ENCODE measurements at places on chromosomes 16 and 17.

DNA sequence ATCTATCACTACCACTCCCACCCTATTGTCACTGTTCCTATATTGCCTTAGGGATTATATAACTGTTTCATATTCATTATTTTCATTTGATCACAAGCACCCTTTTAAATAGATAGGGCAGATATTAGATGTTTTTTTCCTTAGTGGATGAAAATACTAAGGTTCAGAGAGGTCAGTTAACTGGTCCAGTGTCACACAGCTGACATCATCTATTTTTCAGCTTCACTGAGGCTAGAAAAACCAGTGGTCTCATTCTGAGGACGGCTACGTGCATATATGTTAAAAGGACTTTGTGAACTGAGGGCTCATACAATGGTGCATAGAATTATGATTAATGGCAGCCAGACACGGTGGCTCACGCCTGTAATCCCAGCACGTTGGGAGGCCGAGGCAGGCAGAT, 29.0 kb upstream of the RGS9 start:
- no peak for DNase-seq

GRCh38 chr17:39174920-39175694, 9.1 kb upstream of the ARL5C start:
- no peak for DNase-seq

DNA sequence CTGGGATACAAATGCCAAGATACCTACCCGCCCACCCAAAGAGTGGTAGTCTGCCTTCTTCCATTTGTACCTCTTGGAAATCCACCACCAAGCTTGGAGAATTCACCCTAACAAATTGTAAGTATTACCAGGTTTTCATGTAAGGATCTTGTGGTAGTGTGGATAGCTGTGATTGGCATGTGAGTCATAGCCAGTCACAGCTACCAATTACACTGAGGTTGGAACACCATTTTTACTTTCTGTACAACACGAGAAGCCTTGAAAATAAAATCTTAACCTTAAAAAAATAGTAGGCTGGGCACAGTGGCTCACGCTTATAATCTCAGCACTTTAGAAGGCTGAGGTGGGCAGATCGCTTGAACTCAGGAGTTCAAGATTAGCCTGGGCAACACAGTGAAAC, 18.5 kb upstream of the SLC35G3 start:
- DNase-seq, result no peak

- no peak for DNase-seq
These were observed 63.2 kb downstream of the NKD1 start for GRCh38 chr16:50611332-50611934.

- DNase-seq, result no peak
These were observed 16.6 kb upstream of the C16orf74 start for GRCh38 chr16:85767531-85767930.

- DNase-seq, result no peak
These were observed 167.4 kb downstream of the PITPNC1 start for GRCh38 chr17:67544364-67544955.

DNA sequence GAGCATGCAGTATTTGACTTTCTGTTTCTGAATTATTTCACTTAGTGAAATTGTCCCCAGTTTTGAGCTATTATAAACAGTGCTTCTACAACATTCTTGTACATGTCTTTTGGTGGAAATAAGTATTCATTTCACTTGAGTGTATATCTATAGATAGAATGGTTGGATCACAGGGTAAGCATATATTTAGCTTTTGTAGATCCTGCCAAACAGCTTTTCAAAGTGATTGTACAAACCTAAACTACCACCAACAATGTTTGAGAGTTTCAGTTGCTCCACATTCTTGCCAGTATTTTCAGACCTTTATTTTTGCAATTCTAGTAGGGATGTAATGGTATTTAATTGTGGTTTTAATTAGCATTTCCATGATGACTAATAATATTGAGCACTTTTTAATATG, 91.6 kb downstream of the CCT6B start:
- no peak for DNase-seq

All from right kidney (tissue), 9 donors.